ENCODE measurements at places on chromosomes 6 and 20.

- no peak for DNase-seq
Measured at GRCh38 chr6:13412639-13413465, 74.5 kb downstream of the GFOD1 start.

- DNase-seq = peak; percentile 62
Measured at GRCh38 chr20:34069341-34070078, 42.5 kb downstream of the EIF2S2 start.

DNA sequence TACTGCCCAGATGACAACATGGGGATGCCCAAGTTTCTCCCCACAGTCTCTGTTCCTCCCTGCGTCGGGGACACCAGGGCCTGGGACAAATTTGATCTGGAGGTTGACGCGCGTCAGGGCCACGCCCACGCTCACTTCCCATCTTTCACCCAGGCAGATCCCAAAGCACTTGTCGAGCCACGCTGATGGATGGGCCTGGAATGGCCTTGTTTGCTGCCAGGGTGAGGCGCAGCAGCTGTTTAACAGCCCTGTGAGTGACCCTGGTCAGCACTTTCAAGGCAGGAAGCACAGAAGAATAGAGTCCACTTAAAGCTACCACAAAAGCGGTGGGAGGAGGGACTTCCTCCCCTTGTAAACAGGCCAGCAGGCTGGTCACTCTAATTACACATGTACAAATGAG lies 324.7 kb upstream of the JARID2 start:
- no peak for DNase-seq

GRCh38 chr6:20846602-20847028 lies 312.4 kb downstream of the CDKAL1 start:
- no peak for DNase-seq

Measured in NCI-H1694 treated with DMSO at 0.1 percent for 48 hours (cell line).